ENCODE measurements at places on chromosomes 7 and 10.

GRCh38 chr10:93357680-93358079, 124.5 kb downstream of the MYOF start:
- peak; percentile 37 for DNase-seq

DNA sequence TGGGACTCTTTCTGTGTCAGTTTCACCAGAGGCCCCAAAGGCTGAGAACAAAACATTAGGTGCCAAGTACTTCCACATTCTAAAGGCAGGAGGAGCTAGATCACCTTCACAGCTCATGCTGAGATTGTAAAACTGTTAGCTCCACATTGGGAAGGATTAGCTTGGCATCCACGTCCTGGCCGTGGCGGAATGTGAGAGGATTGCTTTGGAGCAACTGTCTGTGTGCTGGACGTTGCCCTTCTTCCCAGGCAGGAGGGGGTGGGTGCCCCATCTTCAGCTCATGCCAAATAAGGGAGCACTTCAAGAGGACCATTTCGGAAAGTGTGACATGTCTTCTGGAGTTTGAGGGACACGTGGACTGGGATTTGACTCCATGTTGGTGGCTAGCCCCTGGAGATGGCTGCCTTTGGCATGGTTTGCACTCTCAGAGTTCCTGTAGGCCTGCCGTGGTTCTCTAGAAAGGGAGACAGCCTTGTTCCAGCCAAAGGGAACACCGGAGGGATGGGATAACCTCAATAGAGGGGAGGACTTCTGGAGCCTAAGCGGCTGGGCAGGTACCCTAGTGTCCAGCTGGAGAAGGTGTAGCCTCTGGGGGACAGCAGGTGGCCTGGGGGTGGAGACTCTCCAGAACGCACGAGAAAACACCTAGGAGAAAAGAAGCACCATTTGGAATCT, 19.9 kb upstream of the FMC1 start:
- DNase-seq = peak; percentile 24

GRCh38 chr10:132114953-132115520, 49.3 kb downstream of the JAKMIP3 start:
- DNase-seq = no peak

DNA sequence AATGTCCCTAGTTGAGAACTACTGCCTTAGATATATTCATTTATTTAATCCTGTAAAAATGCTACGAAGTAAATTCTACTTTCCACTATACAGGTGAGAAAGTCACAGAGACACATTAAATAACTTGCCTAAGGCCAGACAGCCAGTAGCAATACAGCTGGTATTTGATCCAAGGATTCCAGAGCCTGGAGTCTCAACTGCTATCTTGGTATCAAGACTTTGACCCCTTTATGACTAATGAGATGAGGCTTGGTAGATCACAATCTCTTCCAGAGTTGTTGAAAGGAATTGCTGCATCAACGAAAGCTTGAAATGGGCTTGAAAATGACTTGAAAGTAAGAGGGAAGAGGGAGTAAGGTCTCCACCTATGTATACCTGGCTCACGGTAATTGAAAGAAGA, 83.3 kb downstream of the ORC5 start:
- DNase-seq = no peak

GRCh38 chr7:41581041-41581440, 121.8 kb downstream of the INHBA start:
- peak; percentile 59 for DNase-seq

- no peak for DNase-seq
Measured at GRCh38 chr10:17175551-17175950, 25.9 kb downstream of the TRDMT1 start.

DNA sequence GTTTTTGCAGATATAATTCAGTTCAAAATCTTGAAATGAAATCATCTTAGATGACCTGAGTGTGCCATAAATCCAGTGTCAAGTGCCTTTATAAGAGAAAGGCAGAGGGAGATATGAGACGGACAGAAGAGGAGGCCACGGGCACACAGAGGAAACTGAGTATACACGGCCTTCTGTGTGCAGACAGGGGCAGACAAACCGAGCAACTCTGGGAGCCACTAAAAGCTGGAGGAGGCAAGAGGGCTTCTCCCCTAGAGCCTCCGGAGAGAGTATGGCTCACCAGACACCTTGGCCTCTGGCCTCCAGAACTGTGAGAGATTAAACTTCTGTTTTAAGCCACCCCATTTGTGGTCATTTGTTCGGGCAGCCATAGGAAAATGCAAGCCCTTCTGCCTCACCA, 12.6 kb downstream of the TSPAN15 start:
- DNase-seq = no peak

- DNase-seq = peak; percentile 87
Measured at GRCh38 chr10:95266674-95267095, 24.1 kb downstream of the PDLIM1 start.

DNA sequence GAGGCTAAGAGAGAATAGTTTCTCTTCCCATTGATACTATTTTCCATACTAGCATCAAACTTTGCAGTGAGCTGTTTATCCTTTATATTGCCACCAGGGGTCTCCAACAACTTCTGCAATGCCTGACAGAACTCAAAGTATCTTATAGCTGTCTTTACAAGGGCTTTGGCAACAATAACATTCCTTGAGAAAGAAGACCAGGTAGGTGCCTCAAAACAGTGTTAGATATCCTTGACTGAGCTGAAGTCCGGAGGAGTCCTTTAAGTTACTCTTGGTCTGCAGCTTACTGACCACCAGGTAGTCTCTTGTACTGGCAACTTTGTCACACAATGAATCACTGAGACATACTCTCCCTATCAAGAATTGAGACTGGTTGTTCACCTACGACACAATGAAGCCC, 30.0 kb upstream of the TES start:
- peak; percentile 56 for DNase-seq

DNA sequence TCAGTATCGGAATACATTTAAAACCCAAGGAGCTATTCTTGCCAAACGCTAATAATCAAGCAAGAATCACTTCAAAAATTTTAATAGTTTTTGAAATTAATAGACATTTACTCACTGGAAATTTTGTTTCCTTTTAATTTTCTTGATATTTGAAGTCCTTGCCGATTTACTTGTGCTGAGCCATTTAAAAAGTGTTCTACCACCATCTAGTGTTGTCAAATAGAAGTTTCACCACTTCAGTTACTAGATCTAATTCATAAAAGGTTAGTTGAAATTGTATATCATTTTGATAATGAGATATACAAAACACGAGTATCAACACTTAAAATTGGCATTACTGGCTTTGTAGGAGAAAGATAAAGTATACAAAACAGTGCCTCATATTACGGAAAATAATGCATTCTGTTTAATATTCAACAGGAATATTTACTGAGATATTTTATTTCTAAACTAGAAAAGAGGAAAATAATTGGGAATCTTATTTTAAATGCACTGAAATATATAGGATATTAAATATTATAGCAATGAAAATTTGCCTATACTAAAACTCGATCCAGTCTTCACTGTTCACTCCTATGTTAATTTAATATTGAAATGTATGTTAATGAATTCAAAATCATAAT, 664.8 kb upstream of the SEMA3D start:
- DNase-seq = peak; percentile 4

DNA sequence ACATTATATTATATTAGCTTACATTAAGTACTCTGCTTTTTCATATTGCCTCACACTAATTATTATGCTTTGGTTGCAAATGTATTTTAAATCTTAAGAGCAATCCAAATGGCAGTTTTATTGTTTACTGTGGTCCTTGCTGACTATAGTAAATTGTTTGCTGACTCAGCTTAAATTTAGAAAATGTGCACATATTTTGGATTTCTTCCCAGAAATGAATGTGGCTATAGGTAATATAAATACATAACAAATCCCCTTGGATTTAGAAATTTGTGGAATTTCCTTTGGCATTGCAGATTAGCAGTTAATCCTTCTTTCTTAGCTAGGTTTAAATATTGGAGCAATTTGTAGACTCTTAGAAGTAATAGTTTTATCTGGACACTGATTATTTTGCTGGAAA, 565.8 kb downstream of the NRG3 start:
- no peak for DNase-seq

- no peak for DNase-seq
Measured at GRCh38 chr7:13639396-13639795, 350.1 kb downstream of the ETV1 start.

- DNase-seq = no peak
Measured at GRCh38 chr10:111076191-111076681, 593 bp upstream of the ADRA2A start.

DNA sequence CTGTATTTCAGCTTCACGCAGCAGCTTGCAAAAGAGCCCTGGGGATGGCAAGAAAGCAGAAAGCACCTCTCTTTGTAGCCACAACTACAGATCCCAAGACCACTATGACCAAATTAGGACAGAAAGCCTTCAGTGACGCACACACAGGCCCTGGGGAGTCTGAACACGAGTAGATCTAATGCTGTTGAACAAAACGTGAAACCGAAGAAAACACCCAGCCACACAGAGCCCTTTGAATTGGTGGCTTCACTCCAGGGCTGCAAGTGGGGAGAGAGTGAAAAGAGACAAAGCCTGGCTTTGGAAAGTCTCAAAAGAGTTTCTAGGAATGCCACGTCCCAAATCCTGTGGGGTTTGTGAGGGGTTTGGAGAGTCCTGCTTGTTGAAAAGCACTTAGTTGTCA, 28.4 kb downstream of the PLXNA4 start:
- no peak for DNase-seq

DNA sequence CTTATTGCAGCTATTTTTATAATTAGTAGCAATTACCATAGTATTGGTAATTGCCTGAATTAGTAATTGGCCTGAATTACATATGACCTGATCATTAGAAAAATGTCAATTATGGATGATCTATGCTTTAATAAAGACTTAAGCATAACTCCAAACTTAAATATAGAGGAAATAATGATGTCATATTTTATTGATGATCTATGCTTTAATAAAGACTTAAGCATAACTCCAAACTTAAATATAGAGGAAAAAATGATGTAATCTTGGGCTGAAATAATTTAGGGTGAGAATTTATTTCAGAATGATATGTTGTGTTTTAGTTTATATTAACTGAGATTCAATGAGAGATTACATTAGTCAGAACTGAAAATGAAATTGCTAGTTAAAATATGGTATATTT, 266.0 kb upstream of the DKK1 start:
- DNase-seq = no peak

- DNase-seq = peak; percentile 73
Measured at GRCh38 chr10:65793738-65794425, 1132.0 kb upstream of the LRRTM3 start.

- peak; percentile 10 for DNase-seq
Measured at GRCh38 chr10:92965314-92965713, 95.3 kb upstream of the CYP26C1 start.

GRCh38 chr7:2279896-2280295, 34.3 kb downstream of the SNX8 start:
- DNase-seq = no peak

GRCh38 chr10:93198401-93199131, 124.9 kb downstream of the CYP26A1 start:
- no peak for DNase-seq

DNA sequence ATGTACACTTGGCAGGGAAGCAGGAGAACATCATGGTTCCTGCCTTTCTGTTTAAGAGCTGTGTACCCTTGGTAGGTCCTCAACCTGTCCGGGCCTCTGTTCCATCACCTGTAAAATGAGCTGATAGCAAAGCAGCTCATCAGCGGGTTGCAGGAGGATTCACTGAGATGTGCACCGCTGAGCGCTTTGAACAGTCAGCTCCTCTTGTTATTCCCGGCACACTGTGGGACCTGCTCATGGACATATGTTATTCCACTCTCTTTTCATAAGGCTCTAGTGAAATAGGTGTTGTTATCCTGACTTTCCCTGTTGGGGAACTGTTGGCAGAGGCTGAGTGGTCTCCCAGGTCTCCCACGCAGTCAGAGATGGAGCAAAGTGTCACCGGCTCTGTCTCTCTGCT, 497.5 kb upstream of the ZMIZ1 start:
- DNase-seq = no peak

DNA sequence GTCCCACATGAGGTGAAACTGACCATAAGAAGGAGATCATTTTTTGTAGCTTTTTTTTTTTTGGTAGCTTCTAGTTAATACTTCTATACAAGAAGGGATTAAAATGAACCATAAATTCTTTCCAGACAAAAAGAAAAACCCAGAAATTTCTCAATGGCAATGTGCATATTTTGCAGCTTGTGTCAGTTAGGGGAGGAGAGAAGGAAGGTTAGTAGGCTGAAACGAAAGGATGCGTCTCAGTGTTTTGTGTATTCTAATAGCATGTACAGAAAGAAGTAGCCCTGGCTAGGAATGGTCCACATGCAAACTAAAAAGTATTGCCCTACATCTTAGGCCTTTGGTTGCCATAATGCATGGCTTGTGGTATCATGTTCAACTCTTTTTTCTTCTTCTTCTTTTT, 90.6 kb downstream of the CACNB2 start:
- DNase-seq = no peak

GRCh38 chr10:114859222-114859621, 37.6 kb downstream of the FHIP2A start:
- no peak for DNase-seq

DNA sequence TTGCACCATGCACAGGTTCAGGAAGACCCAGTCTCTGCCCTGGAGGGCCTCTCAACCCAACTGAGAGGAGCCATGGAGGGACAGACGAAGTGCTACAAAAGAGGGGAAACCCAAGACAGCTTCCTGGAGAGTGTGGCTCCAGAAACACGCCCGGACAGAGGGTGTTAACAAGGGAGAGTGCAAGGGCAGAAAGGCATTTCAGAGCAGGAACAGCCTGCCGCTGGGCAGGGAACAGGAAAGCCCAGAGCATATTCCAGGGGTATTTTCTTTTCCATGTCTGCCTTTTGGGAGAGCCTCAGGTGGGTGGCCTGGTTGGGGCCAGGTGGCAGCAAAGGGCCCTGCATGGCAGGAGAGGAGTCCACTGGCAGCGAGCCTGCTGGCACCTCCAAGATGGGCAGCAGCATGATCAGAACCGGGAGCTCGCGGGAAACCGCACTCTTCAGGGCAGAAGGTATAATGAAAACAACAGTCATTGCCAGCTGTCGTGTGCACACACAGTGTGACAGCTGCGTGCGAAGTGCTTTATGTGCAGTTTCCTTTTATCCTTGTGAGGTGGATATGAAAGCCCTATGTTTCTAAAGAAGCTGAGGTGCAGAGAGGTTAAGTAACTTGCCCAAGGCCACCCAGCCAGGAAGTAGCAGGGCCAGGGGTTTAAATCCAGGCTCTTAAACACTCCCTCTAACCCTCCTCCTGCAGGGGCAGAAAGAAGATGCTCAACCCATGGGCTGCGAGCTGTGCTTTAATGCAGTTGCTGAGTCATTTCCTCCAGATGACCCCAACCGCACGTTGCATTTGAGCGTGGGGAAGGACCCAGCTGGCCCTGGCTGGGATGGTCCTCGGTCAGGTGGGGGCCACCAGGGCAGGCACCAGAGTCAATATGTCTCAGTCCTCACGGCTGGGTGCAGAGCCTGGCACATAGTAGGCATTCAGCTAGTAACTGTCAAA, 128.6 kb downstream of the OAT start:
- peak; percentile 97 for DNase-seq

- DNase-seq = no peak
Measured at GRCh38 chr10:27153329-27153728, 855 bp downstream of the YME1L1 start.

Measured in MV-4-11 (cell line).